Peyer's patch (tissue), 4 donors: ENCODE measurements at places on chromosomes 1 and 21. TPM values are rescaled to one million over a fixed set of nuclear protein-coding genes. Genes with fewer than 3 reads are reported as not detected.

The OR2L13 gene
- not detected for total RNA-seq

The SERPINC1 gene
- total RNA-seq = not detected

The RNF186 gene
- 19.0 TPM for total RNA-seq

The CR1L gene
- not detected for total RNA-seq

The FCMR gene
- 9.5 TPM for total RNA-seq

The SHISA4 gene
- 4.6 TPM for total RNA-seq

The PRDM16 gene
- 5.4 TPM for total RNA-seq

The ADGRL2 gene
- total RNA-seq = 6.1 TPM

The NT5C1A gene
- total RNA-seq = not detected

DNA sequence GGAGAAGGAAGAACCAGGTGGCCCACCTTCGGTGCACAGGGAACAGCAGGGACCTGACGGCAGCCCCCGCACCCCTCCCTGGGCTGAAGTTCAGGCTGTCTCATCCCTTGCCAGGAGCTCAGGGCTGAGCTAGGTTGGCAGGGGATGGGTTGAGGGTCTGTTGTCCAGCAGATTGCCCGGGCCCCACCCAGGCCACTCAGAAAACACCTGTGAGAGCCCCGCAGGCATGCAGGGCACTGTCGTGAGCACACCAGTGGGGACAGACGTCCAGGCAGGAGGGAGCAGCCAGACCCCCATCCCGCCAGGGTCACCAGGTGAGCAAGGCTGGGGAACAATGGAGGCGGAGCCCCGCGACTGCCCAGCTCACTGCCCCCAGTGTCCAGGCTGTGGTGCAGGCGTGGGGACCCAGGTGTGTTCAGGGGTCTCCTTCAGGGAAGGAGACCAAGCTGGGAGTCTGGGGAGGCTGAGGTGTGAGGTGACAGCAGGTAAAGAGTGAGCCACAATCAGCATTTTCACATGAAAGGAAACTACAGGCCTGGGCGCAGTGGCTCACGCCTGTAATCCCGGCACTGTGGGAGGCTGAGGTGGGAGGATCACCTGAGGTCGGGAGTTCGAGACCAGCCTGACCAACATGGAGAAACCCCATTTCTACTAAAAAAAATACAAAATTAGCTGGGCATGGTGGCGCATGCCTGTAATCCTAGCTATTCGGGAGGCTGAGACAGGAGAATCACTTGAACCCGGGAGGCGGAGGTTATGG lies 9.4 kb upstream of the SAMD11 start:
- no peak overlapping the region for H3K27ac ChIP-seq
- H3K36me3 ChIP-seq = no peaks in the 10 kb centered on the region
- no peak for DNase-seq
- no peak overlapping the region for H3K4me3 ChIP-seq

GRCh38 chr1:162003830-162004215 lies 19.8 kb downstream of the OLFML2B start:
- H3K36me3 ChIP-seq = no peaks in the 10 kb centered on the region
- no peaks in the 10 kb centered on the region for H3K27me3 ChIP-seq
- no peaks in the 10 kb centered on the region for H3K4me1 ChIP-seq
- H3K27ac ChIP-seq = no peak overlapping the region

DNA sequence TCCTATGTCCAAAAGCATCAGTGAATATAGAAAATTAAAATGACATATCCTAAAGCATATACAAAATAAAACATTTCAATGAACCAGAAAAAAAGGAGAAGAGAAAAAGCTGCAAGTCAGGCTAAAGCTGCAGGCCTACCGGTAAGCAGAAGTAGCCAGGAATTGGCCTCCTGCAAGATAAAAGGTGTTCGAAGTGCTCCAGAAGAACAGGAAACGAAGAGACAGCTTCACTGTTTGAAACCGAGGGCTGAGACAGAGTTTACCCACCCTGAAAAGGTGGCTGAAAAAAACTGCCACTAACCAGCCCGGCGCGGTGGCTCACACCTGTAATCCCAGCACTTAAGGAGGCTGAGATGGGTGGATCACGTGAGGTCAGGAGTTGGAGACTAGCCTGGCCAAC lies 37.4 kb downstream of the NSL1 start:
- no peaks in the 10 kb centered on the region for H3K36me3 ChIP-seq
- H3K27me3 ChIP-seq = no peaks in the 10 kb centered on the region
- H3K4me1 ChIP-seq = no peaks in the 10 kb centered on the region
- no peak for DNase-seq

DNA sequence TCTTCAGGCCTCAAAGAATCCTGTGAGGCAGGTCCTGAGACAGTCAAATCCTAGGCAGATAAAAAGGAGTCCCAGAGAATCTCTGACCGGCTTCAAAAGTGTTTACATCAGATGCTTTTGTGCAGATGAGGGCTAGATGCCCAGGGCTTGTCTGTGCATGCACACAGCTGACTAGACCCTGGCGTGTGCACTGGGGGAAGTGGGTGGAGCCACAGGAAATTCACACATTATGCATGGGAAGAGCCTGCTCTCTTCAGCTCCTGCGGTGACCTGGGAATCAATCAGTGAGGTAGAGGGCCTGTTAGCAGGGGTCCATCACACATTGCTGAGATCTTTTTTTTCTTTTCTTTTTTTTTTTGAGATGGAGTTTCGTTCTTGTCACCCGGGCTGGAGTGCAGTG lies 36.6 kb upstream of the NHLH2 start:
- H3K27ac ChIP-seq = no peak overlapping the region
- DNase-seq = no peak
- no peaks in the 10 kb centered on the region for H3K4me1 ChIP-seq
- H3K36me3 ChIP-seq = no peaks in the 10 kb centered on the region
- no peak overlapping the region for H3K4me3 ChIP-seq

GRCh38 chr1:87728169-87728568 lies 399.5 kb downstream of the LMO4 start:
- H3K4me1 ChIP-seq = no peaks in the 10 kb centered on the region
- no peak overlapping the region for H3K27ac ChIP-seq
- no peaks in the 10 kb centered on the region for H3K27me3 ChIP-seq
- no peak overlapping the region for H3K4me3 ChIP-seq
- no peaks in the 10 kb centered on the region for H3K36me3 ChIP-seq
- no peak for DNase-seq

DNA sequence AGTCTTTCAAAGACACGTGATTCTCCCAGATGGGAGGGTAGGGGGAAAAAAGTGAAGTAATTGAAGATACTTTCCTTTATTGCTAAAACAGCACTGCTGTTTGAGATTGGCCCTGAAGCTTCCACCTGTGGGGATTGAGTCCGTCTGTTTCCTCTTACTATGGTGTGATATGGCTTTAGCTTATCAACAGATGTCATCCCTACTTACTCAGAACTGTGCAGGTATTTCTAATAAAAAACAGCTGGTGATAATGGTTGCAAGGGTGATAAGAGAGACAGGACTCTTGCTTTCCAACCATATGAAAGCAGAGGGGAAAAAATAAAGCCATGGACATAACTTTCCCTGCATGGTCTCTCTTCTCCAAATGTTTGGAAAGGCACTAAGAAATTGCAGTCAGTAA lies 41.7 kb upstream of the C8B start:
- H3K4me1 ChIP-seq = no peaks in the 10 kb centered on the region
- no peak for DNase-seq
- no peaks in the 10 kb centered on the region for H3K36me3 ChIP-seq
- H3K27me3 ChIP-seq = no peaks in the 10 kb centered on the region

GRCh38 chr1:201419256-201419655 lies 2.3 kb downstream of the TNNI1 start:
- no peaks in the 10 kb centered on the region for H3K36me3 ChIP-seq
- no peak overlapping the region for H3K27ac ChIP-seq
- H3K4me1 ChIP-seq = no peaks in the 10 kb centered on the region
- no peak overlapping the region for H3K4me3 ChIP-seq
- no peaks in the 10 kb centered on the region for H3K27me3 ChIP-seq
- no peak for DNase-seq

GRCh38 chr1:67124455-67124854 lies 10.3 kb downstream of the C1orf141 start:
- H3K27ac ChIP-seq = no peak overlapping the region
- H3K4me3 ChIP-seq = no peak overlapping the region
- H3K27me3 ChIP-seq = no peaks in the 10 kb centered on the region
- no peak for DNase-seq
- H3K36me3 ChIP-seq = no peaks in the 10 kb centered on the region

- no peaks in the 10 kb centered on the region for H3K36me3 ChIP-seq
- H3K27ac ChIP-seq = no peak overlapping the region
- no peak overlapping the region for H3K4me3 ChIP-seq
- H3K27me3 ChIP-seq = no peaks in the 10 kb centered on the region
These were observed 27.7 kb downstream of the PKP1 start for GRCh38 chr1:201310986-201311355.

GRCh38 chr1:220775240-220775853 lies 11.4 kb upstream of the MTARC1 start:
- peak; percentile 29 for DNase-seq
- no peak overlapping the region for H3K27ac ChIP-seq
- H3K27me3 ChIP-seq = no peaks in the 10 kb centered on the region
- no peaks in the 10 kb centered on the region for H3K4me1 ChIP-seq
- no peak overlapping the region for H3K4me3 ChIP-seq
- H3K36me3 ChIP-seq = no peaks in the 10 kb centered on the region

DNA sequence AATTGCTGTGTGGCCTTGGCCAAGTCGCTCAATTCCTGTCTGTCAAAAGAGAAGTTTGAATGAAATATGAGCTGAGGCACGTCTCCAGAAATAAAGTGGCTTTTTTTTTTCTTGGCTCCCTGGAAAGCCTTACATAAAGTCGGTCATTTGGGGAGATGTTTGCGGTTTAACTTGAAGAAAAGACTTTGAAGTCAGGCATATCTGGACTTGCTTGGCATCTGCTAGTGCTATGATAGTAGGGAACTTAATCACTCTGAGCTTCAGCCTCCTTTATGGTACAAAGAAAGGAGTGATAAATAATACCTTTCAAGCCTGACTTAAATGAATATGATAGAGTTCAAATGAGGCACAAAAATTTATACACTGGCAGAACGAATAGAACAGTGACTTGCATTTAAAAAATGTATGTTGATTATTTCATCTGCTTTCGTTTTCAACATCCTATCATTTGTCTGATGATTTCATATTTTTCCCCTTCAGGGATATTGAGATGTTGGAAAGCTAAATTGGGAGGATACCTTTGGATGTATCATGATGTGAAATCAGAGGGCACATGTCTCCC lies 60.2 kb downstream of the FASLG start:
- no peak for DNase-seq
- H3K36me3 ChIP-seq = no peaks in the 10 kb centered on the region
- H3K4me1 ChIP-seq = no peaks in the 10 kb centered on the region
- H3K27me3 ChIP-seq = no peaks in the 10 kb centered on the region

DNA sequence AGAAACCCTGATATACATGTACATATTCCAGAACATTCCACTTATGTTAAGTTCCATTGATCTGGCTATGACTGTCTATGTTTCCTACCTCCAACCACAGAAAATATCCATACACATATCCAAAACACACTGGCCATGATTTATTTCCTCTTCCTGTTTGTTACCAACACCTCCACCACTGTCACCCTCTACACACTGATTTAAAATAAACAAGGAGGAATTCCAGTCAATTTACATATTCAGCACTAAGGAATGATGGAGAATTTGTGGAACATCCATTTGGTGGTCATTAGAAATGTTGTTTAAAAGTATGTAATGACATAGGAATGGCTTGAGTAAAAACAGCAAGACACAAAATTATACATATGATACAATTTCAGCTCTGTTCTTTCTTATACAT lies 5.5 kb upstream of the STX6 start:
- DNase-seq = no peak
- no peak overlapping the region for H3K27ac ChIP-seq
- no peaks in the 10 kb centered on the region for H3K4me1 ChIP-seq
- H3K4me3 ChIP-seq = no peak overlapping the region
- H3K27me3 ChIP-seq = no peaks in the 10 kb centered on the region

- no peak overlapping the region for H3K4me3 ChIP-seq
- no peak overlapping the region for H3K27ac ChIP-seq
- H3K4me1 ChIP-seq = no peaks in the 10 kb centered on the region
- no peaks in the 10 kb centered on the region for H3K36me3 ChIP-seq
- DNase-seq = peak; percentile 35
These were observed 48.2 kb upstream of the ADARB1 start for GRCh38 chr21:45026066-45026745.

GRCh38 chr1:235319255-235319654 lies 8.7 kb downstream of the ARID4B start:
- H3K4me3 ChIP-seq = no peak overlapping the region
- no peaks in the 10 kb centered on the region for H3K4me1 ChIP-seq
- H3K36me3 ChIP-seq = no peaks in the 10 kb centered on the region
- no peaks in the 10 kb centered on the region for H3K27me3 ChIP-seq
- no peak overlapping the region for H3K27ac ChIP-seq

GRCh38 chr1:30971496-30971895 lies 62.9 kb upstream of the SDC3 start:
- no peak overlapping the region for H3K27ac ChIP-seq
- no peaks in the 10 kb centered on the region for H3K27me3 ChIP-seq
- DNase-seq = no peak
- H3K4me3 ChIP-seq = no peak overlapping the region
- peaks cover 19% of the 10 kb centered on the region for H3K4me1 ChIP-seq

GRCh38 chr1:109191377-109191776 lies 22.3 kb upstream of the SARS1 start:
- no peak for DNase-seq
- no peak overlapping the region for H3K27ac ChIP-seq
- H3K27me3 ChIP-seq = no peaks in the 10 kb centered on the region
- H3K4me3 ChIP-seq = no peak overlapping the region
- H3K4me1 ChIP-seq = no peaks in the 10 kb centered on the region
- no peaks in the 10 kb centered on the region for H3K36me3 ChIP-seq

- no peak overlapping the region for H3K27ac ChIP-seq
- H3K36me3 ChIP-seq = no peaks in the 10 kb centered on the region
- H3K27me3 ChIP-seq = no peaks in the 10 kb centered on the region
- H3K4me1 ChIP-seq = no peaks in the 10 kb centered on the region
- no peak overlapping the region for H3K4me3 ChIP-seq
These were observed 123.0 kb upstream of the IGSF21 start for GRCh38 chr1:17984583-17984982.

- no peak for DNase-seq
- no peak overlapping the region for H3K4me3 ChIP-seq
- no peaks in the 10 kb centered on the region for H3K4me1 ChIP-seq
These were observed 81.7 kb downstream of the PGM1 start for GRCh38 chr1:63674865-63675419.

- no peaks in the 10 kb centered on the region for H3K27me3 ChIP-seq
- H3K4me1 ChIP-seq = peaks cover 24% of the 10 kb centered on the region
- no peak overlapping the region for H3K4me3 ChIP-seq
These were observed 7.8 kb downstream of the STK40 start for GRCh38 chr1:36377791-36378492.
